Regular cardiac myocyte (primary cell): ENCODE measurements at places on chromosomes 6 and 20. TPM values are rescaled to one million over a fixed set of nuclear protein-coding genes. Genes with fewer than 3 reads are reported as not detected.

FUT9 gene
- not detected in 2 replicates for total RNA-seq

ACTR5 gene
- 5.9 and 7.5 TPM in 2 replicates for total RNA-seq

GNRH2 gene
- 0.28 TPM in 1 of 2 replicates, not detected in the other for total RNA-seq

CNKSR3 gene
- total RNA-seq = 2.5 and 2.7 TPM in 2 replicates

TPMT gene
- 13.5 and 22.6 TPM in 2 replicates for total RNA-seq

TRIM10 gene
- under 0.01 TPM in 1 of 2 replicates, not detected in the other for total RNA-seq

COL10A1 gene
- total RNA-seq = under 0.01 TPM in 1 of 2 replicates, not detected in the other

MYLK4 gene
- 0.19 and 0.28 TPM in 2 replicates for total RNA-seq

TINAG gene
- not detected in 2 replicates for total RNA-seq
